ENCODE measurements at places on chromosomes 6 and 20.

GRCh38 chr6:12138381-12138780, 126.3 kb downstream of the HIVEP1 start:
- DNase-seq: no peak

GRCh38 chr6:166433096-166433495, 50.4 kb upstream of the MPC1 start:
- DNase-seq: no peak

- peak; percentile 42 for DNase-seq
Measured at GRCh38 chr6:138387577-138388368, 10.1 kb downstream of the SMIM28 start.

- no peak for DNase-seq
Measured at GRCh38 chr6:44721954-44722578, 334.6 kb downstream of the CDC5L start.

- no peak for DNase-seq
Measured at GRCh38 chr6:33654831-33655554, 33.9 kb downstream of the ITPR3 start.

All from NCI-H1436 treated with DMSO at 0.1 percent for 48 hours (cell line).